ENCODE measurements at places on chromosomes 7 and 10.

DNA sequence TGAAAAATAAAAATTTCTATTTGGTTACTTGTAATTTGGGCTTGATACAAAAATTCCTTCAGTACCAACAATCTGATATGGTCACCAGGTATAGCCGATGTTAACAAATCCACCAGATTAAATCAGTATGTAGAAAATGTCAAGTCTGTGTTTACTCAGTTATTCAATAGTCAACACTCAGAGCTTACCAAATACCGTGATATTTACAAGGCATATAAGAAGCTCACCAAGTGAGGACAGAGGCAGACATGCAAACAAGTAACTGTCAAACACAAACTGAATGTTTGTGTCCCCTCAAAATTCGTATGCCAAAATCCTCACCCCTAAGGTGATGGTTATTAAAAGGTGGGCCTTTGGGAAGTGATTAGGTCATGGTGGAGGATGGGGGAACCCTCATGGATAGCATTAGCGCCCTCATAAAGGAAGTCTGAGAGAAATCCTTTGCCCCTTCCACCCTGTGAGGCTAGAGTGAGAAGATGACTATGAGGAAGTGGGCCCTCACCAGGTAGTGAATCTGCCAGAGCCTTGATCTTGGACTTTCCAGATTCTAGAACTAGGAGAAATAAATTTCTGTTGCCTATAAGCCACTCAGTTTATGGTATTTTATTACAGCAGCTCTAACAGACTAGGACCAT is 63.1 kb downstream of the TES start:
- DNase-seq = peak; percentile 6

DNA sequence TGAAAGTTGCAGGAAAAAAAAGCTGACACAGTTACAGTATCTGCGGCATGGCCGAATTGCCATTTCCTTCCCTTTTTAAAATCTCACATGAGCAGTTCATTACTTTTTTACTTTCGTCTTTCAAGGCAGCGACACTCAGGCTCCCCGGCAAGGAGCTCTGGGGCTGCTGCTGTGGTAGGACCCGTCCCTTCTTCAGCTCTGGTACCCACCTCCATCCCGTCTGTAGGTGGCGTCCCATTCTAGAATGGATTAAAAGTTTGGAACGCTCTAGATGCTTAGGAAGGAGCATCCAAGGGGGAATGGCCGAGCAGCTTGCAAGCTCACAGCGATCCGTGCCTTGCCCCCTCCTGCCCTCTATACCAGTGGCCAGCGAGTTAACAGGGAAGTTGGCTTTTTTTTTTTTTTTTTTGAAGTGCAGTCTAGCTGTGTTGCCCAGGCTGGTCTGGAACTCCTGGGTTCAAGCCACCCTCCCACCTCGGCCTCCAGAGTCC is 22.8 kb upstream of the TTYH3 start:
- DNase-seq = no peak

GRCh38 chr7:28530175-28530802 is 118.0 kb downstream of the CREB5 start:
- peak; percentile 54 for DNase-seq

DNA sequence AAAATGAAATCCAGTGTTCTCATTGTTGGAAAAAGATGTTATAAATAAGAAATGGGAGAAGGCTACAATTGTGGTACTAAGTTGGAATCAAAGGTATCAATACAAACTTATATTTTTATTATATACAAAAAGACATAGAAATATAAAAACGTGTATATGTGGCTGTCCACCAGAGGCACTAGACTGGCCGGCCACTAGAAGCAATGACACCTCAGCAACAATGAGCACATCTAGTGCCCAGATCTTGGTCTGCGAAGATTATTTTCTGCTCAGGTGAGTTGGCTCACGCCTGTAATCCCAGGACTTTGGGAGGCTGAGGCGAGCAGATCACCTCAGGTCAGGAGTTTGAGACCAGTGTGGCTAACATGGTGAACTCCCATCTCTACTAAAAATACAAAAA is 21.6 kb downstream of the IDE start:
- no peak for DNase-seq

DNA sequence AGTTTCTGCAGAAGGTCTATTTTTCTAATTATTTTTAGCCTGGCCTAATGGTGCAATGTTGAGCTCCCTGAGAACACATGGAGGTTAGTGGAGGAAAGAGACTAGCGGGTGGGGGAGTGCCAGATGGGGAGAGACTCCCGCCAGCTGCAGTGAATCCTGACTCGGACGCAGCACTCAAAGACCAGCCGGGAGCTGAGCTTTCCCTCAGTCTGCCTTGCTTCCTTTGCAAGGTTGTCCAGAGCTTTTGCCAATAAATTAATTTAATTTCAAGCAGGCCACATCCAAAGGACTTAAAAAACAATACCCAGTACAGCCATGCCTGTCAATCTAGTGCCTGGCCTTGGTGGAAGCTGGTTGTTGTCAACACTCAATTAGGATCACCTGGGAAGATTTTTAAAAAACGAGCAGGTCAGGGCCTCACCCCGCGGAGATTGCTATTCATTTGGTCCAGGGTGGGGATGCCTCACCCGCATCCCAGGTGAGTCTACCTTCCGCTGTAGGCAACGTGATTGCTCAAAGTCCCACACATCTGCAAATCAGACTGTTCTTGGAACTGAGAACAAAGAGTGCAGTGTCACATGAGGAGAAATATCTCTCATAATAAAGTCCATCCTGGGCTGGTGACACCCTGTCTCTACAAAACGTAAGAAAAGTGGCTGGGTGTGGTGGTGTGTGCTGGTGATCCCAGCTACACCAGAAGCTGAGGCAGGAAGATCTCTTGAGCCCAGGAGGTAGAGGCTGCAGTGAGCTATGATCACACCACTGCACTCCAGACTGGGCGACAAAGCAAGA is 4.0 kb downstream of the CLRN3 start:
- DNase-seq = no peak

DNA sequence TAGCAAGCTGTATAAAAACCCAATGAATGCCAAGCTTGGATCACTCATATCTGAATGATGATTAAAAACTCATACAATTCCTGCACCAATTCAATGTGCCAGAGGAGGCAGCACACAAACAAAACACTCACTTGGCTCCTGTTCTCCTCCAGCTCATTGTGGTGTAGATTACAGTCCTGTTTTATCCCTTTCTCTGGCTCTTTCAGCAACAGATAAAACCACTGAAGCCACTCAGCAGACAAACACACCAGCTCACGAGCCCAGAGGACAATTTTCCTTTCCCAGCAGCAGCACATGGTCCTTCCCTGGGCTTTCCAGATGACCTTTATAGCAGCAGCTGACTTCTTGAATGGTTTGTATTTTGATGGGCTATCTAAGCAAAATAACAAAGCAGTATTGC is 107.3 kb upstream of the STARD3NL start:
- no peak for DNase-seq

GRCh38 chr7:149027611-149028345 is 527 bp downstream of the PDIA4 start:
- DNase-seq = peak; percentile 16

DNA sequence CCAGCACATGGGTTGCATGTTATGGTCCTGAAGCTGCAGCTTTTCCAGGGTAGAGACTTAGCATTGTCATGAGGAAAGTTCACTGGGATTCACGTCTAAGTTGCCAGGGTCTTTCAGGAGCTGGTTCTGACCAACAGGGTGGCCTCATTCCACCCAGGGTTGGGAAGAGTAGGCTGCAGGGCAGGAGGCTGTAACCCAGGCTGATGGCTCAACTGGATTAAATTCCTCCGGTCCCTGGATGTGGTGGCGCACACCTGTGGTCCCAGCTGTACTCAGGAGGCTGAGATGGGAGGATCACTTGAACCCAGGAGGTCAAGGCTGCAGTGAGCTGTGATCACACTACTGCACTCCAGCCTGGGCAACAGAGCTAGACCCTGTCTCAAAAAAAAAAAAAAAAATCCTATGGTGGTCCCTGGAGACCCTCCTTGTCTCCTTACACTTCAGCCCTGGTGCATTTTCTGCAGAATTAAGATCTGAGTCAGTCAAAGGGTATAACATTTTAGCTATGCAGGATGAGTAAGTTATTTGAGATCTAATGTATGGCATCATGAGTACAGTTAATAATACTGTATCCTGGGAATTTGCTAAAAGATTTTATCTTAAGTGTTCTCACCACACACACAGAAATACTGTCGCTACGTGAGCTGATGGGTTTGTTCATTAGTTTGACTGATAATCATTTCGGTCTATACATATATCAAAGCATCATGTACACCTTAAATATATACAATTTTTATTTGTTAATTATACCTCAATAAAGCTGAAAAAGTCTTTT is 44.0 kb downstream of the ASB13 start:
- DNase-seq = peak; percentile 43
